OCI-M1 (cell line): ENCODE measurements at places on chromosomes 4 and X.

DNA sequence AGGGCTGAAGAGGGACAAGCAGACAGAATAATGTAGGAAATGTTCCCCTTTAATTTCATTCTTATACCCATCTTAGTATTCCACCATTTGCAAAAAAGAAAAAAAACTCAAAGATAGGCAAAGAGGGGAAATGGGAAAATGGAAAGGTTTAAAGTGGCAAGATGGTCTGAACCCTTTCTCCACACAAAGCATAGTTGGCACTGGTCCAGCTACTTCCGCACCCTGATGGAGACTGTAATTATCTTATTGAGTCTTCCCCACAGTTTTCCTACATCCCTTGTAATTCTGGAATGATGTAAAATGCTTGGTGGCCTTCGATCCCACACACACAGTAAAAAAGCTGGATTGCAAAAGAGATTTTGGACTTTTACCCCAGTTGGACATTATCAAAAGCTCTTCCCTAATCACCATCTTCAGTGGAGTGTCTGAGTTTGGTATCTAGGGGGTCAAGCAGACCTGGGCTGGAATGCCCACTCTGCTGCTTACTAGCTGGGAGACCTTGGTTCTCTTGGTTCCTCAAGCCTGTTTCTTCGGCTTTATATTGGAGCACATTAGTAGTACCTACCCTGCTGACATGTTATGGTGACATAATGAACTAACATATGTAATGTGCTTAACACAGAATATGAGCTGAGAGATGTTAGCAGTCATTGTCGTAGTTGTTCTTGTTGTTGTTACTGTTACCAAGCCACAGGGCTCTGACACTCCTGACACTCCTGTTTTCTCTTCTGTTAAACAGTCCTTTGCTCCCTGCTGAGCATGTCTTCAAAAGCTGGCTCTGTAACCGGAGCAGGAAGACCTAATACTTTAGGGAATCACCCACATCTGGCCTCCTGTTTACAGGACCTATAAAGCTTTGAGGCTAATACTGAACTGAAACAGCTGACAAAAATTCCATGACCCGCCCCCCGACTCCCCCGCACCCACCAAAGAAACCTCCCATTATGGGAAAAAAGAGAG is 4.7 kb downstream of the SRPX2 start:
- DNase-seq: no peak

DNA sequence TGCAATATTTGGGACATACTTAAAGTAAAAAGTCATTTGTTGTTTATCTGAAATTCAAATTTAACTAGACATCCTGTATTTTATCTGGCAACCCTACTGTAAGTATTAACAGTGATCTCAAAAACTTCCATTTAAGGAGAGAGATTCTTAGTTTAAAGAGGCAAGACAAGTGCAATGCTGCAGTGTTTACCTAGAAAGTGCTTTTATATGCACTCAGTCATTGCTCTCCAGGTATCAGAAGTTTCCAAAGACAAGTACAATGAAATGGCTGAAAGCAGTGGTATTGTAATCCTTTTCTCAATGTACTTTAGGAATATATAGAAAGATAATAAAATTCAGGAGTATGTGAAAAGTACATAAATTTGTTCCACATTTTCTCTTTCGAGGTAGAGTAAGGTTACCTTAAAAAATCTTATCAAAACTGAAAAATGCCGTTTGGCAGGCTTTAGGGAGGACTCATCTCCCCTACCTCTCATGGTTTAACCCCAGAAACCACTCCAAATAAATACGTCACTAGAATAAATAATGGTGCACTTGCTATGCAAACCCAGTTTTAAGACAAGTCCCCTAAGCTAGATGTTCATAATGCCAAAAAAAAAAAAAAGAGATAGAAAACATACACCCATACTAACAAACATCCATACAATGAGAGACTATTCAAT is 45.7 kb downstream of the ELF2 start:
- no peak for DNase-seq

- DNase-seq: peak; percentile 12
These were observed 304.6 kb downstream of the ARAP2 start for GRCh38 chr4:35939751-35940150.

DNA sequence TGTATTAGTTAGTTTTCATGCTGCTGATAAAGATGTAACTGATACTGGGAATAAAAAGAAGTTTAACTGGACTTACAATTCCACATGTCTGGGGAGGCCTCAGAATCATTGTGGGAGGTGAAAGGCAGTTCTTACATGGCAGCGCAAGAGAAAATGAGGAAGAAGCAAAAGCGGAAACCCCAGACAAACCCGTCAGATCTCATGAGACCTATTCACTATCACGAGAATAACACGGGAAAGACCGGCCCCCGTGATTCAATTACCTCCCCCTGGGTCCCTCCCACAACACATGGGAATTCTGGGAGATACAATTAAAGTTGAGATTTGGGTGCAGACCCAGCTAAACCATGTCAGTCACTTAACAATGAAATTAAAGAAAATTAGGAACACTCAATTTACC is 499.1 kb downstream of the FSTL5 start:
- DNase-seq: no peak

DNA sequence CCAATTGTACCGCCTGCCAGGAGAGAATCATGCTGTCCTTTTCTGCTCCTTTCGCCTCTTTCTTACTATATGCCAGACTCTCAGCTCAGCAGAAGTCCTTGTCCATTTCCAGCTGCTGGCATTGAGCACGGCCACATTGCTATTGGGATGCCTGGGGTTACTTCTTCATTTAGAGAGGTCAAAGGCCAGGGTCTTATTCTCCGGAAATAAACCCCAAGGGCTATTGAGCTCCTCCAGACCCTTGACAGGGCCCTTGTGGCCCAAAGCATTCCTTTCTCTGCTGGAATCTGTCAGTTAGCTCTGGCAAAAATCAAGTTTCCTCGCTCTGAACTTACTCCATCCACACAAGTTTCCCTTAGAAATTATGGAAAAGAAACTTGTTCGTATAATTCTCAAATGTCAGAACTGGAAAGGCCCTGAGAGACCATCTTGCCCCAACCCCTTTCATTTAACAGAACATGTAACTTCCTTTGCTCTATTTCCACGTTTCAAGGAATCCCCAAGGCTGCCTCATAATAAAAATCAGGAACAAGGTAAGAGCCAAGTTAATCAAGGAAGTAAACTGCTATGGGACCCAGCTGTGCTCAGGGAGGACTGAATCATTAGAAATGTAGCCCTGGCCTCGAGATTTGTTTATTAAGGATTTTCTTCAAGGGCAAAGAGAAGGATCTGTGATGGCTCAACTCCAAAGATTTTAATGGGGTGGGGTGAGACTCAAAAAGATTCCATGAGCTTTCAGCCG is 11.8 kb downstream of the AKAP4 start:
- DNase-seq: no peak

GRCh38 chr4:10061650-10062415 is 40.5 kb upstream of the SLC2A9 start:
- no peak for DNase-seq

DNA sequence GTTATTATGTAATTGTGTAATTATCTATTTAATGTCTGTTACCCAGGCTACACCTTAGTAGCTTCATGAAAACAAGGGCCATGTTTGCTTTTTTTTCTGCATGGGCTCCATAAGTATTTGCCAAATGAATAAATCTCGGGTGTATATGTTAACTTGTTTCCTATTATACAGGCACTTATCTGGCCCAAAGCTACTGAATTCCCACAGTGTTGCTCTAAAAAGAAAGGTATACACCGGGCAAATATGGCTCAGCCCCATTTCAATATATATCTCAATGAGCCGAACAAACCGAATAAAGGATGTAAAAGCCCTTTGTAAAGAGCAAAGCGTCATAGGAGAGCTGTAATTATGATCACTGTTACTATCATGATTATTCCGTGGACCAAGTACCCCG is 767 bp downstream of the PAQR3 start:
- DNase-seq: peak; percentile 41

- DNase-seq: peak; percentile 66
These were observed 891 bp downstream of the XK start for GRCh38 chrX:37686369-37686995.

DNA sequence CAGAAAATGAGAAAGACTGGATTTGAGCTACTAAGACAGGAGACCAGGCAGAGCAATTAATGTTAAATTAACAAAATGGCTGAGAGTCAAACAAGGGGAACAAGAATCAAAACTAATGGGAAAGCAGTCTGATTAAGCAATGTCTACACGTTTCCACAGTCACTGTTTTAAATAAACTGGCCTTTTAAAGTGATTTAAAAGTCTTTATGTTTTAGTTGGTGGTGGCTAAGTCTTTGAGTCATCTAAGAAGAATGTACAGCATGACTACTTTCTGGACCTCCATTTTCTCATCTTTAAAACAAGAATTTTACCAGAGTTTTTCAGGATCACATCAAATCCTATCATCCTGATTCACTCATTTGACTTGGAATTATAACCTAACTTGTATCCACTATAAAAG is 233.8 kb downstream of the ENOX2 start:
- DNase-seq: no peak

- no peak for DNase-seq
These were observed 135.4 kb upstream of the RBPJ start for GRCh38 chr4:26185436-26185835.

- DNase-seq: no peak
These were observed 730.2 kb downstream of the KCTD8 start for GRCh38 chr4:43718369-43718768.

GRCh38 chrX:65697915-65698796 is 30.7 kb downstream of the MSN start:
- peak; percentile 86 for DNase-seq

GRCh38 chr4:51895816-51896408 is 53.0 kb downstream of the DCUN1D4 start:
- peak; percentile 81 for DNase-seq

- no peak for DNase-seq
These were observed 240.7 kb upstream of the TRAM1L1 start for GRCh38 chr4:117326091-117326490.

DNA sequence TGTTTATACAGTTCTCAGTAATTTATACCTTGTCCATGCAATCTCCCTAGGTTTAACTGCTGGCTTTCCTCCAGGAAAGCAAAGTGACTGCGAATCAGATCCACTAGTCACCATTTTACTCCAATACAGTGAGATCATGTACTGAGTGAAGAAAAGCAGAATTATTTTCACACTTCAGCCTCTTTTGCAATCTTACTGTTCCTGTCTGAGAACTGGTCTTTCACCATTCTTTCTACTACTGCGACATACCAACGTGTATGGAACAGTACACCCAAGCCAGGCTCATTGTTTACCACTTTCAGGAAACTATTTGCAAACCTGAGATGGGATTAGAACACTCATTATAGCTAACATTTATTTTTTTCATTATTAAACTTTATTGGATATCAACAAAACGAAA is 8.0 kb upstream of the MSL3 start:
- no peak for DNase-seq

GRCh38 chrX:148771440-148771839 is 271.0 kb downstream of the AFF2 start:
- DNase-seq: no peak

- no peak for DNase-seq
These were observed 131.2 kb upstream of the SPRY1 start for GRCh38 chr4:123265443-123265842.

- DNase-seq: peak; percentile 61
These were observed 1.7 kb upstream of the CNOT6L start for GRCh38 chr4:77820649-77821561.

GRCh38 chrX:22742174-22742573 is 257.6 kb upstream of the DDX53 start:
- DNase-seq: no peak

GRCh38 chr4:1559896-1560650 is 124.0 kb downstream of the FAM53A start:
- DNase-seq: no peak

DNA sequence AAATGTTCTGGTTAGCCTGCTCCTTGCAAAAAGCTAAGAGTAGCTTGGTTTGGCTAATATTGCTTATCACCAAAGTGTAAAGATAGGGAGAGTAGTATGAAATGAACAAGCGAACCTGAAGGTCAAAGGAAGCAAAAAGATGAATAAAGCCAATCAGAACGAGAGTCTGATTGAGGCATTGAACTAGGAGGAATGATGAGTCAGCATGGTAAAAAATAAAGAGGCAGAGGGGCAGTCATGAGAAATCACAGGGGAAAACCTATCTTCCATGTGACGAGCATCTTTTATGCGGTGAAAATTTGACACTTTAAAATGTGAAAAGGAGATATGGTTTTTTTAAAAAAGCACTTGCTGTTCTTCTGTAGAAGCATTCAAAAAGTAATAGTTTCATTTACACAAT is 533.7 kb downstream of the SPOCK3 start:
- DNase-seq: no peak

DNA sequence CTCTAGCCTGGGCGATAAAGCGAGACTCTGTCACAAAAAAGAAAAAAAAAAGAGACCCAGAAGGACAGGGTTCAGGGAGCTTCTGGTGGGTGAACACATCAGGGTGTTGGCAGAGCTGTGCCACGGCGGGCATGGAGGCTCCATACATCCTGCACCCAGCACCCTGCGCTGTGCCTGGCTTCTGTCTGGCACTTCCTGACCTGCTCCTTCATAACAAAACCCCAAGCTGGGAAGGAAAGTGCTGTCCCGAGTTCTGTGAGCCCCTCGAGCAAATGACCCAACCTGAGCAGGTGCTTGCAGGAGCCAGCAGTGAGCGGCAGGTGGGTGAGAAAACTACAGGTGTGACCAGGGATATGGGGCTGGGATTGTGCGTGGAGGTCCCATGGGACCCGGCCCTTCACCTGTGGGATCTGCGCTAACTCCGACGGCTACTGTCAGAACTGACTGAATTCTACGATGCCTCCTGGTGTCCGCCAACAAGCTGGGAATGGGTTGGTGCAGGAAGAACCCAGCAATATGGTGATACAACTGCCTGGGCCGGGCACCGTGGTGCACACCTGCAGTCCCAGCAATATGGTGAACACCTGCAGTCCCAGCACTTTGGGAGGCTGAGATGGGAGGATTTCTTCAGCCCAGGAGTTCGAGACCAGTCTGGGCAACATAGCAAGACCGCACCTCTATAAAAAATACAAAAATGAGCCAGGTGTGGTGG is 18.9 kb downstream of the ASMTL start:
- DNase-seq: no peak

DNA sequence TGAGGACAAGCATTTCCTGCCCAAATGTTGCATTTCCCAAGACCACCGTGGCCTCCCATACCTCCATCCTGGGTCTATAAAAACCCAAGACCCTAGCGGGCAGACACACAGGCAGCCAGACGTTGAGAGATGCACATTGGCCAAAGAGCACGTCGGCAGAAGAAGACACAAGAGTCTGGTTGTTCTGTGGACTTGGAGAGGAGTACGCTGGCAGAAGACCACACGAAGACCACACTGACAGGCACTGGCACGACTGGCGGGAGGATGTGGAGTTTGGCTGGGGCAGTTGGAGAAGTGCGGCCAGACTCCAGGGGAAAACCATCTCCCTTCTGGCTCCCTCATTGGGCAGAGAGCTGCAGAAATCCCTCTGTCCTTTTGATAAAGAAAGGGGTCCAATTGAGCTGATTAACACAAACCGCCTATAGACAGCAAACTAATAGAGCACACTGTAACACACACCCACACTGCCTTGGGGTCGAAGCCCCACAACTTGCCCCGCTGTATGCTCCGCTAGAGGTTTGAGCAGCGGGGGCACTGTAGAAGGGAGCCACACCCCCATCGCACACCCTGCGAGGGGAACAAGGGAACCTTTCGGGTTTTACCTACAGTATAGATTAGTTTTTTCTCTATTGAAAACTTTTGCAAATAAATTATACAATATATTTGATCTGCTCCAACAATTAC is 376.7 kb upstream of the KLHL4 start:
- DNase-seq: no peak
